AG10803 (cell line): ENCODE measurements at places on chromosomes 3 and 15.

GRCh38 chr15:59539799-59540198 lies 71.8 kb upstream of the GCNT3 start:
- no peak for DNase-seq

- peak; percentile 64 for DNase-seq
These were observed 6.4 kb upstream of the ISL2 start for GRCh38 chr15:76330080-76330680.

GRCh38 chr3:16670191-16670590 lies 65.0 kb upstream of the DAZL start:
- DNase-seq: no peak

GRCh38 chr15:101018016-101018415 lies 98.9 kb downstream of the LRRK1 start:
- peak; percentile 75 for DNase-seq
